Sigmoid colon (tissue), 7 donors: ENCODE measurements at places on chromosomes 16 and 17.

GRCh38 chr17:76667786-76668453 lies 24.4 kb upstream of the ST6GALNAC1 start:
- DNase-seq, result peak; percentile 29

GRCh38 chr17:77694391-77695363 lies 263.8 kb upstream of the TNRC6C start:
- no peak for DNase-seq

DNA sequence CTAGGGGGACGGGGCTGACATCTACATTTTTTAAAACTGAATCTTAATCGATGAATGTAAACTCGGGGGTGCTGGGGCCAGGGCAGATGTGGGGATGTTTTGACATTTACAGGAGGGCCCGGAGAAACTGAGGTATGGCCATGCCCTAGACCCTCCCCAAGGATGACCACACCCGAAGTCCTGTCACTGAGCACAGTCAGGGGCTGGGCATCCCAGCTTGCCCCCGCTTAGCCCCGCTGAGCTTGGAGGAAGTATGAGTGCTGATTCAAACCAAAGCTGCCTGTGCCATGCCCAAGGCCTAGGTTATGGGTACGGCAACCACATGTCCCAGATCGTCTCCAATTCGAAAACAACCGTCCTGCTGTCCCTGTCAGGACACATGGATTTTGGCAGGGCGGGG lies 21.4 kb downstream of the ADAM11 start:
- no peak for DNase-seq

DNA sequence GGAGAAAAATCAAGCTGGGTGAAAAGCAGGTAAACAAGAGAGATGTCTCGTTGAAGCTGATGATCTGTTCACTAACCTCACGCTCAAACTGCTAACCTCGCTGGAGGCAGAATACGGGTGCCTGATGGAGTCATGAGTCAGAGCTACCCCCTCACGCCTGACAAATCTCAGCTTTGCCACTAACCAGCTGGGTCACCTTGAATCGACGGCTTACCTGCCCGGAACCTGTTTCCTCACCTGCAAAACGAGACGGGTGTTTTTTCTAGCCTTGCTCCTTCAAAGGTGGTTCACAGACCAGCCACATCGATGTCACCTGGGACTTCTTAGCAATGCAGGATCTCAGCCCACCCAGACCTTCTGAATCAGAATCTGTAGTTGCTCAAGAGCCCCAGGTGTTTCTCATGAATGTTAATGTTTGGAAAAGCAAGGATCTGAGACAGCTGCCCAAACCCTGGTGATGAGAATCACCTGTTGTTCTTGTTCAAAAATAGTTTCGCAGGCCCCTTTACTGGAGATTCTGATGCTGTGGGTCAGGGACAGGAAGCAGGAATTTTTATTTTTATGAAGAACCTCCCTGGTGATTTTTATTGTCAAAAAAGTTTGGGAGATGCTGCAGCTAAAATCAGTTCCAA lies 56.9 kb downstream of the MARCHF10 start:
- DNase-seq, result no peak

GRCh38 chr17:58436245-58436644 lies 18.9 kb upstream of the RNF43 start:
- DNase-seq, result no peak

DNA sequence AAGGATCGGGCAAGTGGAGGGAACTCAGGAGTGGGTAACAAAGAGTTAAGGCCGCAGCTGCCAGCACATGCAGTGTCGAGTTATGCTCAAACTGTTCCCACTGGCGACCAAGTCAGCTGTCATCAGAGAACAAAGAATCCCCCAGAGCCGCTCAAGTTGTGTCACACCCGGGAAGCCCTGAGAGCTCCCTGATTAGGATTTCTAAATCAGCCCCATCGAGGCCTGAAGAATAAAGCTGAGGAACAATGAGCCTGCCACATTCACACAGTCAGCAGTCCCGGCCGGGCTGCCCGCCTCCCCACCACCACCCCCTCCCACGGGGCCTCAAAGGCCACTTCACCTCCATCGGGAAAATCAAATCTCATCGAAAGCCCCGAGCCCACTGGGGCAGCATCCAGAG lies 84.5 kb downstream of the SOX9 start:
- no peak for DNase-seq

GRCh38 chr17:44279666-44280391 lies 11.9 kb upstream of the SLC4A1 start:
- peak; percentile 82 for DNase-seq
